ENCODE measurements at places on chromosomes 4 and X. TPM values are rescaled to one million over a fixed set of nuclear protein-coding genes. Genes with fewer than 3 reads are reported as not detected.
A peak's percentile ranks its signal among the peaks of the same experiment; 100 is the strongest.

DNA sequence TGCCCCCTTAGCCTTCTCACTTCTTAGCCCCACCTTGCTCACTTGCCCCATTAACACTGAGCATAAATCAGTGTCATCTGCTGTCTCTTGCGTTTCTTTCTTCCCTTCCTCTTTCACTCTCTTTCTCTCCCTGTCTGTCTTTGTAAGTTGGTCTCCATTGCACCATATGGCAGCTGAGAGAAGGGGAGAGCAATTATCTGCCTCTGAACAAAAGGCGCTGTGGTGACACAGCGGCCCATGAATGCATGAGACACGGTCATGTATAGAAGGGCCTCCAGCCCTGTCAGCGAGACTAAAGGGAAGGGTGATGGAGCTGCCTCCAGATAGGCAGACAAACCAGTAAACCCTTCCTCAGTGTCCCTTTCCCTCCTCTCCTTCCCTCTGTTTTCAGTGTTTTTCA lies 88.8 kb upstream of the PCDH18 start:
- DNase-seq: no peak

- DNase-seq: peak; percentile 60
Measured at GRCh38 chr4:76198411-76199237, 15.0 kb downstream of the SCARB2 start.

- DNase-seq: no peak
Measured at GRCh38 chr4:161919442-161920220, 244.2 kb downstream of the FSTL5 start.

GRCh38 chrX:23503835-23504539 lies 163.3 kb upstream of the PRDX4 start:
- peak; percentile 77 for DNase-seq

- DNase-seq: no peak
Measured at GRCh38 chrX:105269386-105269785, 48.9 kb upstream of the TEX13A start.

DNA sequence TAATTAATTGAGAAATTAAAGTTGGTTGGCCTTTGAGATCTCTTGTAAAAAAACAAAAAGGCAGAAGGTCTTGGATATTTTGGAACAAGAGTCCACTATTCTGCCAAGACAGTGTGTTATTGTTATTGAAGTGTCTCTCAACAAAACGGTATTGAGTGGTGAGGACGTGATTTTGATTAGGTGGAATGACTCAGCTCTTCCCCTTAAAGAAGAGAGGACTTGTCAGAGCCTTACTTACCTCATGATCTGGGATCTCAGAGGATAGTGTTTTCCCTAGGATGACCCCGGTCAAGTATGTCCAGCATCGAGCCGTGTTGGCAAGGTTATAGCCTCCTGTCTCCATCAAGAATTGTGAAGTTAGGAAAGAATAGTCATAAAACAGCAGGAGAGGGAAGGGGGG lies 110.9 kb downstream of the HDAC8 start:
- no peak for DNase-seq

DNA sequence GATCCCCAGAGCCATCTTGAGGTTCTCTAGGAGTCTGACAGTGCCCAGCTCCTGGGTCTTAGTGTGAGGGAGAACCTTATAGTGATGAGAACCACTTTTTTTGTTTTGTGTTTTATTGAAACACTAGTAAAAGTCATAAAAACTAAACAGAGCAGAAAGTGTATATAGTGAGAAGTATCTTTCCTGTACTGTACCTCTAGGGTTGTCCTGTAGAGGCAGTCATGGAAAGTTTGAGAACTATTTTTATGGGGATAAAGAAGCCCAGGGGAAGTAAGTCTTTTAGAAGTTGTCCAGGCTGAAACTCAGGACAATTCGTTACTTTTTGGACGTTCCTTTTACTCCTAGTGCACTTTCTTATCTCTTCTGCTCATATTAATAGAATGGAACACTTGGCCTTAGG lies 40.9 kb downstream of the ADH5 start:
- DNase-seq: no peak

- peak; percentile 79 for DNase-seq
Measured at GRCh38 chrX:40097504-40098263, at the start of gene BCOR. BCOR (minus strand) TSS chrX:40097958; CDS start chrX:40077929, 20,029 bp downstream.

DNA sequence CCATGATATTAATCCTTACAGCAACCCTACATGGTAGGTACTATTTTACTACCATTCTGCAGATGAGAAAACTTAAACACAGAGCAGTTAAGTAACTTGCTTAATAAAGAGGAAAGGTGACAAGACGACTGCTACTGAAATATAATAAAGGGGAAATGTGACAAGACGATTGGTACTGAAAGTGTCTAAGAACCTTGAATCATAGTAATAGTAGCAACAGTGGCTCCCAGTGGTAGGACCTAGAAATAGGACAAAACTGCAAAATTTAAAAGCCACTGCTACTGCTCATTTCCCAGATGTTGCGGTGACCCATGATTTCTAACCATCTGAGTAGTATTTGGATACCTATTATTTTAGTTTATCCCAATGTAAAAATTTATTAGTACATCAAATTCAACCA lies 89.5 kb downstream of the TASL start:
- no peak for DNase-seq

ADGRG4 gene
- total RNA-seq: not detected

RPA4 gene
- not detected for total RNA-seq

HSFX2 gene
- total RNA-seq: not detected
